Activated T-helper 1 cell treated with anti-CD3 and anti-CD28 coated beads, Interleukin-2, amount 50 U/mL, for 16 hours (primary cell): ENCODE measurements at places on chromosomes 16 and 17.

DNA sequence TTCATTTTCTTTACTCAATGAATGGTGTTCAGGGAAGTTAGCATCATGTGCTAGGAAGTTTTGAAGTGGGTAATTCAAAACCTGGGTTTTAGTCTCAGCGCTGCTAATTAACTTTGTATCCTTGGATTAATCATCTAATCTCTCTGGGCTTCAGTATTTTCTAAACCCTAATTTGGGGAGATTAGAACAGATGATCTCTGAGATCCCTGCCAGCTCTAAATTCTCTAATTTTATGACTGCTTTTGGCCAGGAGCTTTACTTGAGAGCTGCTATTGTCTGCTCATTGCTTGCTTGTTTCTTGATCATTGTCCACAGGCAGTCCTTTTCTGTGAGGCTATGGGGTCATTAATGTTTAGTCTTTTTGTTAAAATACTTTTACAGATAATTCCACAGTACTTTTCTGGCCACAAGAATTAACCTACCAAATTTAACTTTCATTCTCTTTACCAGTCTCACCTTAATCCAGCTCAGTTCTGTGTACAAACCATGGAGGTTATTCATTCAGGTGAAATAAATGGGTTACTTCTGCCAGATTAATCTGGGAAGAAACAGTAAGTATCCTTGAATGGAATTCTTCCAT is 28.4 kb upstream of the VWA3A start:
- DNase-seq, result no peak

DNA sequence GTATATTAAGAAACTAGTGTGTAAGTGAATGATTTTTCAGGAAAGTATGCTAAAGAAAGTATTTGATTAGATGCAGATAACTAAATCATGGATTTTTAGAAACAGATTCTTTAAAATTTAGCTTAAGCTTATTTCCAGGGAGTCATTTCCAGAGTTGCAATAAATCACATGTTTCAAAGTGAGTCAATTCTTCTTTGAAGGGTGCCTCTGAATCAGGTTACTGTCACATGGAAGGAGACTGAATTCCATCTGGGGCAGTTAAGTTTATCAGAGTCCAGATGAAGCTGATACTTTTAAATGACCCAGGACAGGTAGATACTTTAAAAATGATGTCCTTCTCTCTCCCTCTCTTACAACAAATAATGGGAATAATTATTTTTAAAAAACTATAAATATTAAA is 5.0 kb downstream of the MFSD11 start:
- no peak for DNase-seq

- DNase-seq, result no peak
Measured at GRCh38 chr17:26818736-26819135, 475.2 kb upstream of the WSB1 start.

- DNase-seq, result no peak
Measured at GRCh38 chr17:33277436-33278100, 15.5 kb downstream of the ASIC2 start.

DNA sequence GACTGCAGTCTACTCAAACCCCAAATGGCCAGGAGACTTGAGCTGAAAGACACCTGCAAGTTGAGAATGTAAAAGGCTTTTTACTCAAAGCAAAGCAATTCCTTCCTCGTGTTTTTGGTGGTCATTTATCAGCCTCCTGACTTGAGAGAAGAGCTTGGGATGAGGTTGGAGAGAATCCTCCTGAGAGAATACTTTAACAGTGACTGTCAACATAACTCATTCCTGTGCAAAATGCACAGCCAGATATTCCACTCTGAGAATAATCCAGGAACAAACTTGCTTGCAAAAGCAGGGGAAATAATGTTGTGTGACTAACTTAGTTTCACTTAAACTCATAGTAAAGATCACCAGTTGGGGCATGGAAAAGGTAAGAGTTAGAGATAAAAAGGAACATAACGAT is 53.4 kb downstream of the SNTB2 start:
- DNase-seq, result no peak

DNA sequence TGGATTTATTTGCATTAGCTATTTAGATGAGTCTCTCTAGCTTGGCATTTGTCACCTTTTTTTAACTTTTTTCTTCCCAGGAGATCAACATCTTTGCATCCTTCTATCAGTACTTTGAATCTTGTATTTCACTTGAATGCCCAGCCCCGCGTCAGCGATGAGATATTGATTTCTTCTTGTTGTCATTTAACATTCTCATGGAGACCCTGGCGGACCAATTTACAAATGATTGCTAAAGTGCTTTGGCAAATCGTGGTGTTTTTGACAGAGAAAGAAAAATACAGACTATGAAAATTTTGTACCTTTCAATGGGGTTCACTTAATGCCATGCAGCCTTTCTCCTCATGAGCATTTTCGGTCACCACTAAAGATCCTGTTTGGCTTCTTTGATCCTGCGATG is 269.7 kb downstream of the ABCC12 start:
- no peak for DNase-seq

DNA sequence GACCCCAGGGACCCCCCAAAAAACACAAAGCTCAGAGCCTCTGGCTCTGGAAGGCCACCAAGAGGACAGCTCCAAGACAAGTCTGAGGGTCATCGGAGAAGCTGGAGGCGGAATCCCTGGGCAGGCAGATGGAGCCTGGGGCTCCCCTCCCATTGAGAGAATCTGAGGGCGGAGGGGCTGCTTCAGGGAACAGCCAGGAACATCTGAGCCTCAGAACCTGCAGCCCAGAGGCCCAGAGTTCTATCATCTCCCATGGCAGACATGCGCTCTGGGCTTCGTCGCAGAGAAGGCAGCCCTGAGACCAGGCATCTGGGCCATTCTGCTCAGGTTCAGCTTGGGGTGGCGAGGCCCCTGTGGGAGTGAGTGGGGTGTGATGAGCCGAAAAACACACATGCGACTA is 7.1 kb upstream of the SPPL2C start:
- no peak for DNase-seq

GRCh38 chr17:7843536-7844291 is 9.7 kb downstream of the KDM6B start:
- peak; percentile 89 for DNase-seq

- DNase-seq, result no peak
Measured at GRCh38 chr16:57873218-57873617, 70.9 kb upstream of the KIFC3 start.

- no peak for DNase-seq
Measured at GRCh38 chr17:73647772-73648542, 3.7 kb upstream of the SDK2 start.

- no peak for DNase-seq
Measured at GRCh38 chr17:57253362-57254065, 2.8 kb upstream of the MSI2 start.

GRCh38 chr17:43360376-43360738 is 38.4 kb upstream of the ARL4D start:
- peak; percentile 55 for DNase-seq

DNA sequence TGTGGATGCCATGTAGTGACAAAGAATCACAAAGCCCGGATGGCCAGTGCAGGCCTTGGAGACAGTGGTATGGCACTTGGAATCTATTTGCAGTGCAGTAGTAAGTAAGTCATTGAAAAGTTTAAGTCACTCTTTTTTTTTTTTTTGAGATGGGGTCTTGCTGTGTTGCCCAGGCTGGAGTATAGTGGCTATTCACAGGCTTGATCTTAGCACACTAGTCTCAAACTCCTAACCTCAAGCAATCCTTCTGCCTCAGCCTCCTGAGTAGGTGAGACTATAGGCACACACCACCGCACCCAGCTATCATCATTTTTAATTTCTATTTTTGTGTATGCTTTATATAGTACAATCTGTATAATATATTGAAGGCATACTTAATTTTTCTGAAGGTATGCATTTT is 4.3 kb upstream of the PLSCR3 start:
- DNase-seq, result no peak

DNA sequence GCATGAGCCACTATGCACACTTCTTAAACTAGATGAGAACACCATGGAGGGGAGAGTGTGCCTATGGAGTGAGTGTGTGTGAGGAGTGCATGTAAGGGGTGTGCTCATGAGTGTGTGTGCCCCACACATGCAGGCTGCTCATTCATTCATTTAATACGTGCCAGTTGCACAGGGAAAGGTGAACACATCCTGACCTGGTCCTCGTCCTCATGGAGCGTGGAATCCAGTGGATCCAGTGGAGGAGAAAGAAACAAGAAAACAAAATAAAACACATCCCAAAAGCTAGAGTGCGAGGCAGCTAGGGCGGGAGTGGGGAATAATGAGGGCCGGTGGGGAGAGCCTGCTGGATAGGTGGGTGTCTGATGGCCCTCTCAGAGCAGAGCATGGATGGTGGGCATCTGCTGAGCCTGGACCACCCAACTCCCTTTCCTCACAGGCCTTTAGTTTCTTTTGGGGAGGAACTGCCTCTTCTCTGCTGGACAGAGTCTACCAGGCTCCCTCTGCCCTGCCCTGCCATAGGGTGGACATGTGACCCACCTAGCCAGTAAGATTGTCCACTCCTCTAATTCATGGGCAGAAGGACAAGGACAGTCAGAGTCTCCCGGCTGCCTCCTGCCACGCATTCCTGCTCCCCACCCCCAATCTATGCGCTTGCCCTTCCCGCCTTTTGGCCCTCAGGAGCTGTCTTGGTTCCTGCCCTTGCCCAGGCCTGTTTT is 204.3 kb downstream of the RAB11FIP4 start:
- no peak for DNase-seq

GRCh38 chr17:15973834-15974233 is 25.7 kb downstream of the ZSWIM7 start:
- DNase-seq, result no peak
